ENCODE measurements at places on chromosomes 4 and X. TPM values are rescaled to one million over a fixed set of nuclear protein-coding genes. Genes with fewer than 3 reads are reported as not detected.

GRCh38 chrX:49840679-49841078 is 11.6 kb downstream of the PAGE4 start:
- no peaks in the 10 kb centered on the region for H3K4me1 ChIP-seq
- H3K27me3 ChIP-seq = no peaks in the 10 kb centered on the region
- H3K4me3 ChIP-seq = no peak overlapping the region

MAGEC3 gene
- not detected for total RNA-seq

- no peaks in the 10 kb centered on the region for H3K27me3 ChIP-seq
- no peak overlapping the region for H3K4me3 ChIP-seq
- H3K4me1 ChIP-seq = no peaks in the 10 kb centered on the region
- H3K27ac ChIP-seq = no peak overlapping the region
- H3K36me3 ChIP-seq = peaks cover 8% of the 10 kb centered on the region
These were observed 18.2 kb downstream of the VAMP7 start for GRCh38 chrX:155899366-155899765.

GRCh38 chrX:123331859-123332258 is 147.8 kb downstream of the GRIA3 start:
- no peaks in the 10 kb centered on the region for H3K27me3 ChIP-seq
- H3K4me1 ChIP-seq = no peaks in the 10 kb centered on the region
- DNase-seq = no peak
- H3K36me3 ChIP-seq = no peaks in the 10 kb centered on the region
- no peak overlapping the region for H3K4me3 ChIP-seq
- no peak overlapping the region for H3K27ac ChIP-seq

GAGE1 gene
- total RNA-seq = not detected

PAGE2 gene
- not detected for total RNA-seq

DNA sequence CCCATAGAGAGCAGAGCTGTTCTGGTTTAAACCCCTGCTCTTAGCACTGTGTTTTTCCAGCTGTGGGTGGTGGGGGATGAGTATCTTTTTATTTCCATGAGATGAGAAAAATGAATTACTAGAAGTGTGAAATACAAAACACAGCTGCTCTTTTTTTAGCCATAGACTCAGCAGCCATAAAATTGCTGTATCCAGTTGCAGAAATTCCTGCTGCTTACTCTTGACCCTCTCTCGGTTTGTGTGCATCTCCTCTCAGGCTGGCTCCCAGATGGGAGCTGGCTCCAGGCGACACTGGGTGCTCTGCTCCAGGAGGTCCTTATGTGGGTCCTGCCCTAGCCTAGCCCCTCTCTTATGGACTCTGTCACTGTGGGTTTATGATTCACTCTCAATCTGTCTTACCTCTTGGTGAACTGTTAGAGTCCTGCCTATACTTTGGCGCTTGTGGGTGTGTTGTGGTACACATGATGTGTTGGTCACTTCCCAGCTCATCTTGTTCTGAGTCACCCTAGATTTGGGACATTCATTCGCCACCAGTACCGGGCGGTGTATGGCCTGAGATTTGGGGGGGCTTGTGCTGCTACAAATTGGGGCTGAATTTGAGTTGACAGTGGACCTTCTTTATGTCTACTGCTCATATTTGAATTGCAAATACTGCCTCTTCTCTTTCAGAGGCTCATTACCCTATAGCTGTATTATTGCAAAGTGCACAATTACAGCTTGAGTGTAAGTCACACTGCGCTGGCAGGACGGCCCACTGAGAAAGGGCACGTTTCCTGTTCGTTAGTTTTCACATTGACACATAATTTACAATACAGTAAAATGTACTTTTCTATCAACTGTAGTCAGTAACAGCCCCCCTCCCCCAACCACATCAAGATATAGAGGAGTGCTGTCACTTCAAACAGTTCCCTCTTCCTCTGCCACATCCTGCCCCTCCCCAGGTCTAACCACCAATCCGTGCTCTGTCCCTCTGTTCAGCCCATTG is 46.9 kb upstream of the MSANTD1 start:
- H3K36me3 ChIP-seq = peaks cover 1% of the 10 kb centered on the region
- DNase-seq = no peak
- peaks cover 13% of the 10 kb centered on the region for H3K4me1 ChIP-seq
- no peak overlapping the region for H3K27ac ChIP-seq
- no peaks in the 10 kb centered on the region for H3K27me3 ChIP-seq
- H3K4me3 ChIP-seq = no peak overlapping the region

DNA sequence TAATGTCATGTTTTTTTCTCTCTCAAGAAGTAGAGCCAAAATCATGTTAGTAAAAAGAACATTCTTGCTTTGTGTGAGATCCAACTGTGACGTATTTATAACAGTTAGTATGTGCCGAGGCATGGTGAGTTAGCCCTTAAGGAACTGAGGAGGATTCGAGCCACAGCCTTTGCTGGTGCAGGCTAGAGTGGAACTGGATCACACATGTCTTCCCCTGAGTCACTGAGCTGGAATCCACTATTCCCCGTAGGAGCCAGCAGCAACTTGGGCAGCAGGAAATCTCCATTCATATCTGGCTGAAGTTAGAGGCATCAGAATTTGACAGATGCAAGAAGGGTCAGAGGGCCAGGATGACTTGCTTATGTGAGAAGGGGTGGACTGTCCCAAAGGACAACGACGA is 144.6 kb upstream of the KIT start:
- no peaks in the 10 kb centered on the region for H3K36me3 ChIP-seq
- H3K27me3 ChIP-seq = no peaks in the 10 kb centered on the region
- peaks cover 12% of the 10 kb centered on the region for H3K4me1 ChIP-seq
- H3K4me3 ChIP-seq = no peak overlapping the region

- H3K4me1 ChIP-seq = peaks cover 41% of the 10 kb centered on the region
- H3K27ac ChIP-seq = no peak overlapping the region
- DNase-seq = peak; percentile 59
- peaks cover 68% of the 10 kb centered on the region for H3K27me3 ChIP-seq
- peak overlapping the region; percentile 77 for H3K4me3 ChIP-seq
- no peaks in the 10 kb centered on the region for H3K36me3 ChIP-seq
These were observed 1.5 kb upstream of the BCOR start for GRCh38 chrX:40099055-40099958.

DNA sequence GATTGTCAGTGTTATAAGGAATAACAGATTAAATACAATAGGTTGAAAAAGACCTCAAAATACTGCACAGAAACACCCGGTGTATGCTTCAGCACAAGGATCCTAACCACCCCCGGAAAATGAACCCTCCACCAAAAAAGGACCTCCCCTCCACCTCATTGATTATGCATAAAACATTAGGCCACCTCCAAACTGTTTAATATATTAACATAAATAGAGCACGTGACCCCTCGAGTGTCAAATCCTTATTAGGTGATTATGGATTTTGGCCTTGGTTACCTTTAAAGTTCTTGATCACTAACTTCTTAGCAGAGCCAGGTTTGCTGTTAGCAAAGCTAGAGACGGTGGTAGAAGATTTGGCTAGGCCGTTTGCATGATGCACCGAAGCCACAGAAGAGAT is 958 bp downstream of the CUL4B start:
- DNase-seq = peak; percentile 1
- H3K4me1 ChIP-seq = no peaks in the 10 kb centered on the region
- H3K27me3 ChIP-seq = no peaks in the 10 kb centered on the region
- H3K27ac ChIP-seq = peak overlapping the region; percentile 99
- H3K36me3 ChIP-seq = peaks cover 2% of the 10 kb centered on the region

Data from neural progenitor cell (in vitro differentiated cells).